ENCODE measurements at places on chromosomes 5 and 9.

- no peak for DNase-seq
These were observed 42.6 kb upstream of the NAA35 start for GRCh38 chr9:85898332-85898731.

DNA sequence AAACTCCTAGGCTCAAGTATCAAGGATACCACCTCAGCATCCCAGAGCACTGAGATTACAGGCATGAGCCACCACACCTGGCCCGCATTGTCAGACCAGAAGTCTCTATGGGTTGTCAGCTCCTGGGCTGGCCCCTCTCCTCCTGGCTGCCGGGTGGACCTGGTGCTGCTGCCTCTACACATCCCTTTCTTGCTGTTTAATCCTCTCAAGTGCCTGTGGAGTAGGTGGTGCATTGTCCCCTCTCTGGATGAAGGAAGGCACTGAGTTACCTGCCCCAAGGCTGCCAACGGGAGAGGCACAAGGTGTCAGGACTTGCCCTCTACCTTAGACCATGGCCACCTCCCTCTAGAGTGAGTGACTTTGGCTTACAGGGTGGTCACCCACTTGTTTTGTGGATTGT, 37.4 kb downstream of the PHF2 start:
- no peak for DNase-seq

DNA sequence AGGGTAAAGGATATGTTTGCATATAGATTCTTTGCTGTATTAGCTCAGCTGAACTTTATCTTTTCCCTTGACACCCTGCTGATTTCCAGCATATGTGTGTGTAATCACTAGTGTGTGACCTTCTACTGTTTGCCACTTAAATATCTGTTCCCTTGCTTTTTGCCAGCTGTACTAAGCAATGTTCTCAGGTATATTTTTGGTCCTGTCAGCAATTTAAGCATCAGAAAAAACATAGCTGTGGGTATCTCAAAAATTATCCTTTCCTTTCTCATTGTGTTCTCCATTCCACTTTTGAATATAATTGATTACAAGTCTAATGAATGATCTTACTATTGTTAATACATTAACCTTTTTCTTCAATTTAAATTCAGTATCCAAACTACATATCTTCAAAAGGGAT, 59.2 kb upstream of the CDH10 start:
- DNase-seq: no peak

GRCh38 chr9:84481636-84482218, 141.2 kb upstream of the SLC28A3 start:
- DNase-seq: no peak

DNA sequence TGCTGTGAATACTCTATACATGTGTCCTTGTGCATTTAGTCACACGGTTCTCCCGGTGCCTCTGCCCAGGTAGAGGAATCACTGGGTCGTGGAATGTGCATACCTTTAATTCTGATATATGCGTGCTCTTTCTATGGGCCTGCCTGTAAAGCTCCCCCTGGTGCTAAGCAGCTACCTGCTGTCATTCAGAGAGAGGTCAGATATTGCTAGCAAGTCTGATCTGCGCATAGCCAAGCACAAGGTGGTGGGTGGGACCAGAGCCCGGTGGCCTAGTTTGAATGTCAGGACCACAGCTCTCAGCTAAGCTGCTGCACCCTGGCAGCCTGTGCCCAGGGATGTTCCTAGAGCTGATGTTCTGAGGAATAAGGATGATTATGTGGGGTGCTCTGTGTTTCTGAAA, 33.4 kb downstream of the TJP2 start:
- DNase-seq: no peak

DNA sequence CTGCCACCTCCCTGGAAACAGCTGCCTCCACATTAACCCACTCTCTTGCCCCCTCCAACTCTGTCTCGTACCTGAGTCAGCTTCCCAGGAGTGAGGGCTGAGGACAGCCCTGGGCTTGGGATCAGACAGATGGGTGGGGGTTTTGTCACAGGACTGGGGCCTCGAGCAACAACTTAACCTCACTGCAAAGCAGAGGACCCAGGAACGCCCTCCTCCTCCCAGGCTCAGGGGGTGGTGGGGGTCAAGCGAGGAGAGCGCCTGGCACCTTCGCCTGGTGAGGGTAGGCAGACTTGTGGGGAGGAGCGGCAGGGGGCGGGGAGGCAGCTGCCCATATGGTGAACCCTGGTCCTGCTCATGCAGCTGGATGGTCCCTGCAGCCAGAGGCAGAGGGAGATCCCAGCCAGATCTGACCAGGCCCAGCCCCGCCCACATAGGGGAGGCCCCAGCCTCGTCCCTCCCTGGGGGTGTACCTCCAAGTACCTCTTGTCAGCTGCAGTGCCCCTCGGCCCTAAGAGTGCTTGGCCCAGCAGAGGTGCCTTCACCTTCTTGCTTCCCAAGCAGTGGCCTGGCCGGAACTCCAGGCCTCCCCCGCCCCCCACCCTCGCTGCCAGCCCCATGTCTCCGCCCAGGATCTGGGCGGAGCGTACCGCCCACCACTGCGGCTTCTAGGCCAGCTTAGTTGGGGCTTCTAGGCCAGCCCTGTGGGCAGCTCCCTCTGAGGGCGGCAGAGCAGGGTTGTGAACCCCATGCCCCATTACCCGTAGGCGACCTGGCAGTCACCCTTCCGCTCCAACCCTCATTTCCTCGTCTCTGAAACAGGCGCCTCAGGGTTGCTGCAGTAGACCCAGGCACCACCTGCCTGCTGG, at the start of gene SARDH:
TSS of gene SARDH (minus strand) at position 579 of the 866 bp plus-strand sequence. CDS start 4,179 bp downstream, outside the sequence.
- DNase-seq: no peak

DNA sequence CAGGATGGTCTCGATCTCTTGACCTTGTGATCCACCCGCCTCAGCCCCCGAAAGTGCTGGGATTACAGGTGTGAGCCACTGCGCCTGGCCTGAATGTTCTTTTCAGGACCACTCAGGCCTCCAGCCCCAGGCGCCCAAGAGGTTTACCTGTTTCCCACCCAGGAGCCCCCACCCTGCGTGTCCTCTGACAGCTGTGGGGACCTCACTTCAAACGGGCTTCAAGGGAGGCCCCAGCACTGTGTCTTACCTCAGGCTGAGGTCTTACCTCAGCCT, 19.1 kb upstream of the SLC6A19 start:
- DNase-seq: no peak

GRCh38 chr9:35923927-35924763, 14.9 kb downstream of the SPAAR start:
- no peak for DNase-seq

GRCh38 chr9:37676411-37676830, 25.7 kb downstream of the FRMPD1 start:
- DNase-seq: no peak

- DNase-seq: no peak
These were observed 64.9 kb downstream of the PTTG1 start for GRCh38 chr5:160486573-160486972.

DNA sequence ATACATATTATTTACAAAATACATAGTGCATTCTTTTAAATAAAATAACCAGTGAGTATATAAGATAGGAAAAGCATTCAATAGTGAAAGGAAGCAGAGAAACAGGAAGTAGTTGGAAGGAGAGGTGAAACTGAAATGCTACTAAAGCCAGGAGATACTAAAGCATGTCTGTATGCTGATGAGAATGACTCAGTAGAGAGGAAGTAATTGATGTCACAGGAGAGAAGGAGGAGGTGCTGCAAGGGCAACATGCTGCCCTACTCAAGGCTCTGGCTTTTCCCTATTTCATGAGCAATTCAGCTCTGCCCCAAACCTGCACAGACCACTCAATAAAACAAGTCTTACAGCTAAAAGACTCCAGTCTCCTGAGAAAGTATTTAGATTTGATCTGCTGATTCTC, 108.5 kb upstream of the TXNDC8 start:
- DNase-seq: no peak

Measured in cortex of kidney (tissue), 1 donor.